ENCODE measurements at places on chromosomes 13 and 19. TPM values are rescaled to one million over a fixed set of nuclear protein-coding genes. Genes with fewer than 3 reads are reported as not detected.

ZNF154 gene
- 7.2 TPM for total RNA-seq

TEAD2 gene
- total RNA-seq, result not detected

C19orf33 gene
- not detected for total RNA-seq

DNA sequence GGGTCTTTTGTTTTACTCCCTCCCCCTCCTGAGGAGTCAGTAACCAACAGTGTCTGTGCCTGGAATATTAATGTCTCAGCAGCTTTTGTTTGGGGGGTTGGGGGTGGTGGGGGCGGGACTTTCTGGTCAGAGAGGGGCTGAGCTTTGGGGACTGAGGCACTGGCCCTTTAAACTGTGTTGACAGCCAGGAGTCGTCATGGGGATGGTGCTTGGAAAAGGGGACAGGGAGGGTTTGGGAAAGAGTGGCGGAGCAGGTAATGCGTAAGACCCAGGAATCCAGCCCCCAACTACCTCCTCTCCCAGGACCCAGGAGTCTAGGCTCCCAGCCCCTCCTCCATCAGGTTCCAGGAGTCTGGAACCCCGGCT is 5.2 kb downstream of the CADM4 start:
- H3K27me3 ChIP-seq, result peaks cover 13% of the 10 kb centered on the region
- H3K4me1 ChIP-seq, result peaks cover 4% of the 10 kb centered on the region
- no peak overlapping the region for H3K4me3 ChIP-seq
- no peaks in the 10 kb centered on the region for H3K36me3 ChIP-seq
- DNase-seq, result no peak
- no peak overlapping the region for H3K27ac ChIP-seq

GRCh38 chr13:43994999-43995859 is 115.5 kb downstream of the LACC1 start:
- H3K36me3 ChIP-seq, result no peaks in the 10 kb centered on the region
- no peak overlapping the region for H3K27ac ChIP-seq
- no peaks in the 10 kb centered on the region for H3K27me3 ChIP-seq
- no peaks in the 10 kb centered on the region for H3K4me1 ChIP-seq
- no peak overlapping the region for H3K4me3 ChIP-seq

DNA sequence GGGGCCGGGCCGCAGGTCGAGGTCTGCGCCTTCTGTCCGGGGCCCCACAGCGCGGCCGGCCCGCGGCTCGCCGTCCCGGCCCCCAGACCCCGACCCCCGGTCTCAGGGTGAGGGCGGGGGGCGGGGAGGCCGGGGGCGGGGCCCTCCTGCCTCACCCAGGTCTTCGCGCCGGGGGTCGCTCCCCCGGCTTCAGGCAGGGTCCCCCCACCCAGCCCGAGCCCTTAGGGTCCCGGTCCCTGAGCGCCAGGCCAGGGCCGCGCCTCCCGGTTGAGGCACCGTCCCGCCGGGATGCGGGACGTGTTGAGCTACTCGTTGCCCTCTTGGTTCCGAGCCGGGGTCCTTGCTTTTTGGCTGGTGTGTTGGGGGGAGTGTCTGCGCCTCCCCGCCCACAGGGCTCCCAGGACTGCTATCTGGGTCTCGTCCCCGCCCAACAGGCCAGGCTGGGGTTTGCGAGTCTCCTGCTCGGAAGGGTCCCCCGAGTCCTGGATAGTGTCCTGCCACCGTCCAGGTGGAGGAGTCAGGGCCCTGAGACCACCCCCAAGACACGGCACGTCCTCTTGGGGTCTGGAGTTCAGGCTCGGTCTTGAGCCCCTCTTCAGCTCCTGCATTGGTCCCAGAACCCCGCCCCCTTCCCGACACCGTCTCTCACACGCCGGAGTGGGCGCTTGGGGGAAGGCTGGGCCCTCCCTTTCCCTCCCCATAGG is 452 bp downstream of the PIAS4 start:
- DNase-seq, result no peak
- H3K27me3 ChIP-seq, result no peaks in the 10 kb centered on the region
- peak overlapping the region; percentile 73 for H3K4me3 ChIP-seq
